ENCODE measurements at places on chromosomes 4 and X. TPM values are rescaled to one million over a fixed set of nuclear protein-coding genes. Genes with fewer than 3 reads are reported as not detected.

The CSAG3 gene
- not detected for polyA plus RNA-seq

The TMEM255A gene
- 1.1 TPM for polyA plus RNA-seq

The PNMA5 gene
- polyA plus RNA-seq: 0.03 TPM

The ARSJ gene
- 2.2 TPM for polyA plus RNA-seq

The FOXR2 gene
- not detected for polyA plus RNA-seq

The POLA1 gene
- 4.4 TPM for polyA plus RNA-seq

The CXCL6 gene
- 0.79 TPM for polyA plus RNA-seq

The C4orf50 gene
- 0.01 TPM for polyA plus RNA-seq

The ADAMTS3 gene
- polyA plus RNA-seq: 0.79 TPM

The SPON2 gene
- 36.4 TPM for polyA plus RNA-seq

The SYTL5 gene
- polyA plus RNA-seq: 1.7 TPM

The BOD1L1 gene
- 13.4 TPM for polyA plus RNA-seq

The CXCL1 gene
- 6.7 TPM for polyA plus RNA-seq

The FAM9C gene
- not detected for polyA plus RNA-seq

All from adipose tissue (tissue), 3 donors.